ENCODE measurements at places on chromosomes 6 and 20.

DNA sequence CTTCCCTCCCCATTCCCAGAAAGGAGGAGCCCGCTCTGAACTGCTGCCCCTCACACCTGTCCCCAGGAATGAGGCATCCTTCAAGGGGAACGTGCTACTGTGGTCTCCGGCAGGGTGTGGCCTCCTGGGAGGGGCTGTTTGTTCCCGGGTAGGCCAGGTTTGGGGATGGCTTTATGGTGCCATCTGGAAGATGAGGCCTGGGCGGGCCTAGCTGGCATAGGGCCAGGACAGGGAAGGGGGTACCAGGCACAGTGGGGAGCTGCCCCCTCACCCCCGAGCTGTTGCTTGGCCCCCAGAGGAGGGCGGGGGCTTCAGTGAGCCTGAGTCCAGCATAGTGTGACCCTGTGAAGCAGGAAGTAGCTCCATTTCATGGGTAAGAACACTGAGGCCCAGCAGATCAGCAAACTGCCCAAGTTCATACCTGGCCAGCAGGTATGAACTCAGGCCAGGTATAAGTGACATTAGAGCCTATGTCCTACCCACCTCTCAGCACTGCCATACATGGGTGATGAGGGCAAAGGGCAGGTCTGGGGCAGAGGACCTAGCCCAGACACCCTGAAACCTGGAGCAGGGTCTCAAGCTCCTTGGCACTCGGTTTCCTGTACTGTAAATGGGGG lies 17.5 kb upstream of the SPDEF start:
- DNase-seq = no peak

GRCh38 chr20:48040491-48040890 lies 255.2 kb upstream of the SULF2 start:
- DNase-seq = no peak

- no peak for DNase-seq
Observed at GRCh38 chr20:63568170-63568981, 5.7 kb downstream of the HELZ2 start.

GRCh38 chr6:154448448-154449096 lies 61.9 kb downstream of the CNKSR3 start:
- DNase-seq = no peak

- peak; percentile 49 for DNase-seq
Observed at GRCh38 chr6:159098636-159099106, 53.9 kb upstream of the TAGAP start.

GRCh38 chr20:23128461-23129125 lies 42.5 kb upstream of the CD93 start:
- DNase-seq = no peak

DNA sequence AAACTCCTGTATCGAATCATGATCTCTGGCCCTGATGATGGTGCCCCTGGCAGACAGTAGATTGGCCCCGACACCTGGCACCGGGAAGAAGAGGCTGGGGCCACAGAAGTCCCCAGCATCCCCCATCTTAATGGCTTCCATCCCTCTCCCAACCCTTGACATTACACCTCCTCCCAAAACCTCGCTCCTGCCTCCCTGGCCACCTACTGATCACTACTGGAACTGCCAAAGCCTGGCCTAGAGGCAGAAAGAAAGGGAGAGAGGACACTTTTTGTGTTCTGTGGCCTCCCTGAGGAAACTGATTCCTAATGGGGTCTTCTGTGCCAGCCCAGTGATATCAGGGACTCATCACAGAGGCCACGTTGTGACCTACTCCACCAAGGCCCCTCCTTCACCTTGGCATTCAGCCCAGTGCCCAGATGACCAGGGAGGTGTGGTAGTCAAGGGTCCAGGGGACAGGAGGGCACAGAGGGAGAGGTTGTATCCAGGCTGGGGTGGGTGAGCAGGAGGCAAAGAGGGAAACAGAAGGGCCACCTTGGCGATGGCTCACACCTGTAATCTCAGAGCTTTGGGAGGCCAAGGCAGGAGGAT lies 6.1 kb downstream of the C20orf173 start:
- DNase-seq = no peak

GRCh38 chr6:150894935-150895552 lies 29.5 kb downstream of the MTHFD1L start:
- DNase-seq = peak; percentile 5

- DNase-seq = no peak
Observed at GRCh38 chr20:17168026-17168612, 58.7 kb upstream of the PCSK2 start.

GRCh38 chr6:6180684-6181083 lies 139.8 kb downstream of the F13A1 start:
- no peak for DNase-seq

- DNase-seq = no peak
Observed at GRCh38 chr20:19915111-19915798, 101.9 kb upstream of the NAA20 start.

DNA sequence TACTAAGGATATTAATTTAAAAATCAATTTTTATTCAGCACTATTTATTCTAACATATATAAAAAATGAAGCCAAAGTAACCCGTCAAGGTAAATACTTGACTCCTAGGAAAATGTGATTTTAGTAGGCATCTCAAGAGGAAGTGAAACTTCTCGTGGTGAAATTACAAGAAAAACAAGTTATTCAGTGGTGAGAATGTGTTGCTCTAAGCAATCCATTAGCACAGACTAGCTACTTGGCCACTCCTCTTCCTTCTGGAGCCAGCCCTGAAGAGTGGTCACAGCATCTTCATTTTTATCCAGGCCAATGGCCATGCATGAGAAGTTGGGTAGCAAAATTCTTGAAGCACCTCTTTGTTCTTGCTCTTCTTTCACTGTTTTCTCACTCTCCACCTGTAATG lies 40.4 kb upstream of the GFRAL start:
- no peak for DNase-seq

DNA sequence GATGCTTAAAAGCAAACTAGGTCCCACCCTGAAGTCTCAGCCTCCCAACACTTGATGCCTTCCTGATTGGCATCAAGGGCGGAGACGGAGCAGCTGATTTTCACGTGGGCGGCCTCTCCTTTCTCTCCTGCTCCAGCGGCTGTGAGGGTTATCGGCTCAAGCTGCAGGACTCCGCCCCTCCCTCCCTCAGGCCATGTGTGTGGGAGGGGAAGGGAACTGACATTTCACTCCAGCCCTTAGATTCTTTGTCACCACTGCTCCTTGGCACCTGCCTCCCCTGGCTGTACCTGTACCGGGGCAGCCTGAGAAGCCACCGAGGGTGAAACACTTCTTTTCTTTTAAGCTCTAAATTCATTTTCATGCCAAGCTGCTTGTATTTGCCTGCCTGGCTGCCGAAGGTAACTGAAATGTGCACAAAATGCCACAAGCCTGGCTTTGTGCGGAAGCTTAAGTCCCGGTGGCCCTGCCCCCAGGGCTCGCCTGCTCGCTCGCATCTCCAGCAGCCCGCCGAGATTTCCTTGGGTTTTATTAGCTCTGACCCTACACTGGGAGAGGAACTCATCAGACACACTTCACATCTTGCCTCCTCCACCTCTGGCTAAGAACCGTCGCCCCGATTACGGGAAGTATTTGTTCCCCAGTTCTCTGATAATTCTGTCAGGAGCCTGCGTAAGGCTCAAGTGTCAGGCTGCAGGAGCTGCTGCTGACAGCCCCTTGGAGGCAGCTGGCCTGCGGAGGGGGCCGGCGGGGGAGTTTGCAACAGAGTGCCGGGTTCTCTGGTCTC lies 9.6 kb upstream of the CPNE5 start:
- no peak for DNase-seq

GRCh38 chr6:133410638-133411435 lies 169.7 kb downstream of the EYA4 start:
- no peak for DNase-seq

- DNase-seq = no peak
Observed at GRCh38 chr6:87093199-87093598, 1.7 kb downstream of the CGA start.

DNA sequence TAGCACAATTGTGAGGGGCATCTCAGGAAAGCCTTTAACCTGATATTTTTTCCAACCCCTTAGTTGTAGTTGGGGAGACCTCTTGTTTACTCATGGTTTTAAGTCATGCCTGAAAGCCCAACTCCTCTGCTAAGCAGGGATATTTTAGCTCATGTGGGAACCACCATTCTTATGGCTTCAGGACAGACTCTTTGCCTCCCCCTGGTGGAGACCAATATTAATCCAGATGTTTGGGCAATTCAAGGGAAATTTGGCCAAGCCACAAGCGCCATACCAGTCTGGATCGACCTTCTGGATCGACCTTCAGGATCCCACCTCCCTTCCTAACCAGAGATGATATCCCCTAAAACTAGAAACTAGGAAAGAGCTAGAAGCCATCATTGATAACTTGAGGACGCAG lies 211.2 kb downstream of the C6orf118 start:
- DNase-seq = no peak

DNA sequence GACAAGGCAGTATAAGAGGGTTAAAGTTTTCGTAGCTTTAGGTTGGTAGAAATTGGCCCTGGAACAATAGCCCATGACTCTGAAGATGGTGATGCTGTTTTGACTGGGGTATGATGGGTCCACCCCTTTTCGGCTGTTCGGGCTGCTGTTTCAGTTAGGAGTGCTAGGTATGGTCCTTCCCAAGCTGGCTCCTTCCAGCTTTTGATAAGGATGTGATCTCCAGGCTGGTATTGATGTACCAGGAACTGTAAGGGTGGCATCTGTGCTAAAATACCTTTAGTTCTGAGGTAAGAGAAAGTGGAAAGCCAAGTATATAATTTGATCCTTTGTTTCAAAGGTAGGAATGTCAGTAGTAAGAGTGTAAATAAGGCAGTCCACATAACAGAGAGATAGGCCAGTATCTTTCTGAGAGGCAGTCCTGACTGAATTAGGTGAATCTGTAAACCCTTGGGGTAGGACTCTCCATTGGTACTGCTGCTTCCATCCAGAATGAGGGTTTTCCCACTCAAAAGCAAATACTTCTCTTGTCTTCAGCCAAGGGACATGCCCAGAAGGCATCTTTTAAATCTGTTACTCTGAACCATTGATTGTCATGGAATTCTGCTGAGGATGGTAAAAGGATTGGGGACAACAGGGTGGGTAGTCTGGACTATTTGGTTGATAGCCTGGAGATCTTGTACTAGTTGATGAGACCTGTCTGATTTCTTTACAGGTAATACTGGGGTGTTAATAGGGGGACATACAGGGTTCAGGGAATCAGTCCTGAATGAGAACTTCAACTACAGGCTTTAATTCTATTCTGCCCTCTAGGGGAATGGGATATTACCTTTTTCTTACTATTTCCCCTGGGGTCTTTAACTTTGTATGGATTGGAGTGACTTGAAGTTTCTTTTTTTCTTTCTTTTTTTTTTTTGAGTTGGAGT lies 6.1 kb upstream of the ZNFX1 start:
- no peak for DNase-seq

DNA sequence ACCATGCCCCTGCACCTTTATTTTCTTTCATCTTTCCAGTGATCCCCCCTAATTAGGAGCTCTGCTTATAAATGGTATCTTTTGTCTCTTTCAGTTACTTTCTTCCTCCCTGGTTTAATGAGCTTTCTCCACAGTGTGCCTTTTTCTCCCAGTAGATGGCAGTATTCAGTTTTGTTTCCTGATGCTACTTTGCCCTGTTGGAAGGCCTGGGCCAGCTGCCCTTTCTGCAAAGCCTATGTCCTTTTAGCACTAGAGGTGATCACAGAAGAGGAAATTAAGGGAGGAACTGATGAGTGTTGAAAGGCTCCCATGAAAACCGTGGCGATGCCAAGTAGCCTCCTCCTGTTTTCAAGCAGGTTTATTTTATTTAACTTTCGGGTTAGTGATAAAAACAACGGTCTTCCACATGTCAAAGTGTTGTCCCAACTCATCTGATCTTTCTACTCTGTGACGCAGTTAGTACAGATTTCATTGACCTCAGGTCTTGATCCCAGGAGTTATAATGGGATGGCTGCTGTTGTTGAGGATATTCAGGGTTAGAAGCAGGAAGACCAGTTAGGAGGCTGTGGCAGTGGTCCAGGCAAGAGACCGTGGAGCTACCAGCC lies 184.2 kb upstream of the BMP2 start:
- DNase-seq = no peak

GRCh38 chr6:4727671-4728435 lies 48.4 kb upstream of the CDYL start:
- no peak for DNase-seq
